Left renal pelvis (tissue), 4 donors: ENCODE measurements at places on chromosomes 11 and 22.

DNA sequence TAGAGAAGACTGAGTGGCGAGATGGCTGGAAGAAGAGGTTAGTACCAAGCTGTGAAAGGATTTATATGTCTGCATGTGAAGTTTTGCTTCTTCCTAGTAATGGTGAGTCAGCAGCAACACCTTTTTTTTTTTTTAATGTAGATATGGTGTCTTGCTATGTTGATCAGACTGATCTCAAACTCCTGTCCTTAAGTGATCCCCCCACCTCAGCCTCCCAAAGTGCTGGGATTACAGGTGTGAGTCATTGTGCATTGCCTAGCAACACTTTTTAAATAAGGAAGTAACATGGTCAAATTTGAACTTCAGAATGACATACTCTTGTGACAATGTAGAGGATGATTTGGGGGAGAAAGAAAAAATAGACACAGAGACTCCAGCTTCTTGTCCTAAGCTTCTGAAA lies 6.5 kb upstream of the CSTPP1 start:
- no peak for DNase-seq

DNA sequence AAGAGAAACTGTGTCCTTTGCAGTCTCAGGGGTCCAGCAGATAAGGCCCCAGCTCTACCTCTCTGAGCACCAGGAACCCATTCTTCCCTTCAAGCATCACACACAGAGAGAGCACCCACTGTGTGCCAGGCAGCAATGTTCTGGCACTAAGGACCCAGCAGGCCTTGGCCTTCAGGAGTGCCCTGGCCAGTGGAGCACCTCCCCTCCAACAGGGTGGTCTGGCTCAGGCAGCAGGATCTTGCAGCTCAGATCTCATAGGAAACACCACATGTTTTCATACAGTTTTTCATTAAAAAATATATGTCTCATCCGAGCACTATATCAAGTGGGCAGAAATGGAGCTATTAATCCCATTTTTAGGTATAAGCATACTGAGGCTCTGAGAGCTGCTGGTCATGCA lies 410.6 kb downstream of the SOX6 start:
- no peak for DNase-seq

DNA sequence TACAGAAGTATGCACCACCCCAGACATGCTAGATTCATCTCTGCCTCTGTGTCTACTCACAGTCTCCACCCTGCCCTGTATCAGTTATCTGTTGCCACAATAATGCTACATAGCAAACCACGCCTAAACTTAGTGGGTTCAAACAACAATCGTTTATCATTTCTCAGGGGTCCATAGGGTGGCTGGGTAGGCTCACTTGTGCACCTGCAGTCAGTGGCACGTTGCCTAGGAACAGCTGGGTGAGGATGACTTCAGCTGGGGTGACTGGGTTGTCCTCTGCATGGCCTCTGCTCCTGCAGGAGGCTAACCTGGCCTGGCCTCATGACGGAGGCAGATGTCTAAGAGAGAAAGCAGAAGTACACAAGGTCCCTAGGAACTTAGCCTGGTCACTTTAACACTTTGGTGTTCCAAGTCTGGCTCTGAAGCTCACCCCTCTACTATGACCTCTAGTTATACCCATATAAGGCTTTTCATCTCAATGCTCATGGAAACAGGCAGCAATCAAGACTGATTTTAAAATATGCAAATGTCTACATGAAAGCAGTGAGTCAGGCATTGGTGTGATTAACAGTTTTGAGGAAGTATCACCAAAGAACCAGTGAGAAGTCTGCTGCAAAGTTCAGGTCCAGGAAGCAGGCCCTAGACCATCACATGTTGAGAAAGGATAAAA lies 10.7 kb downstream of the OLFML1 start:
- DNase-seq: no peak

- no peak for DNase-seq
Measured at GRCh38 chr11:4464216-4465159, 15.4 kb downstream of the OR52K2 start.

DNA sequence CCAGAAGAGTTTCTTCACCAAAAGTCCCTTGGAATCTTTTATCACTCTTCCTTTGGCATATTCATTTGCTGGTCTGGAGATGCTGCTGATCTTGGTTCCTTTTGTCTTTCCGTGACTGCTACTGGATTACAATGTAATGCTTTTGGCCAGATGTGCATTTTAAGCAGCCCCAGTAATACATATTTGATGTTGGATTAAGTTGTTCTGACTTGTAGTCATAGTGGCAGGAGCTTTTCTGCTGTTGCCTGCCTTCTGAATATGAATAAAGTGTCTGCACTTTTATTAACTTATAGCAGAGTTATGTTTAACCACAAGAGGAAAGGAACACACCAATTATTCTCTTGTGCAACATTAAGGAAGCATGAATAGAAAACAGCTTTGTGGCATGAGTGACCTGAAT lies 360.0 kb upstream of the DDI1 start:
- DNase-seq: no peak

DNA sequence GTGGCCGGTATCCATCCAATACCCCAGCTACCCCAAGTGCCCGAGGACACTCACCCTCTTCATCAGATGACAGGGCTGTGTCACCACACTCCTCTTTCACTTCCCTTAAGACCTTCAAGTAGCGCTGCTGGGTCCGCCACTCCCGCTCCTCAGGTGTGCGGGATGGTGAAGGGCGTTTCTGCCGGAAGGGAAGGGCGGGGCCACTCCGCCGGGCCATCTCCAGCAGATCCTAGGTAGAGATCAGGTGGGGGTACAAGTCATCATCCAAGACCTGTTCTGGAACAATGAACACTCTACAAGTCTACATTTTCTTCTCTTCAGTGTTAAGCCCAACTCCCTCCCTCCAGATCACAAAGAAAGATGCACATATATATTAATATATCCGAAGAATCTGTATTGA lies 10.0 kb downstream of the NFRKB start:
- DNase-seq: no peak

DNA sequence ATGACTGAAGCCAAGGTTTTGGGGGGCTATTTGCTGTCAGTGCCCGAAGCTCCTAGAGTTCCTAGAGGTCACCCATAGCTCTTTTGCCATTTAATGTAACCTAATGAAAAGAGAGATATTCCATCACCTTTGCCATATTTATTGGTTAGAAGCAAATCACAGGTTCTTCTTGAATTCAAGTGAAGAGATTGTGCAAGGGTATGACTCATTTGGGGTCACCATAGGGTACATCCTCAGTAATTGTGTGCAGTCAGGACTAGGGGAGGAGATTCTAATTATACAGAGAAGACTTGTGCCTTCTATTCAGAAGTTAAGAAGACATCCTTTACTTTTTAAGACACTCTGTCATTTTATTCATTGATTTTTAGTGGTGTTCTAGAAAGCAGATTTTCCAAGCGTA lies 6.9 kb upstream of the PRAME start:
- no peak for DNase-seq

DNA sequence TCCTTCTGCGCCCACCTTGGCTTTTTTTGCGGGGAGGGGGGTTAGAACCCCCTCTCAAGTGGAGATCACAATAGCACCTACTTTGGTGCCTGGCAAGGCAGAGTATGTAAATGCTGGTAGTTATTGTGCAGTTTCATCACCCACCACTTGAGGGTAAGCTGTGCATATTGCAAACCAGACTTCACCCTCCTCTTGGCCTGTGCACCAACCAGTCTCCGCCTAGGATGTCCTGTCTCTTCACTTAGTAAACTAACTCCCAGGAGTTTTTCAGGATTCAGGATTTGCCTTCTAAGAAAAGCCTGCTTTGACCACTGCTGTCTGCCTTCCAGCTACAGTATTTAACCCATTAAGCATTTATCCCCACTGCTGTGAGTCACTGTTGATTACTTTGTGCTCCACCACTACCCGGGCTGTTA lies 2.0 kb upstream of the UBXN1 start:
- no peak for DNase-seq

GRCh38 chr22:46619830-46620501 lies at the start of gene GRAMD4:
GRAMD4 (plus strand) TSS chr22:46620386; CDS start chr22:46626800, 6,414 bp downstream.
- DNase-seq: no peak

DNA sequence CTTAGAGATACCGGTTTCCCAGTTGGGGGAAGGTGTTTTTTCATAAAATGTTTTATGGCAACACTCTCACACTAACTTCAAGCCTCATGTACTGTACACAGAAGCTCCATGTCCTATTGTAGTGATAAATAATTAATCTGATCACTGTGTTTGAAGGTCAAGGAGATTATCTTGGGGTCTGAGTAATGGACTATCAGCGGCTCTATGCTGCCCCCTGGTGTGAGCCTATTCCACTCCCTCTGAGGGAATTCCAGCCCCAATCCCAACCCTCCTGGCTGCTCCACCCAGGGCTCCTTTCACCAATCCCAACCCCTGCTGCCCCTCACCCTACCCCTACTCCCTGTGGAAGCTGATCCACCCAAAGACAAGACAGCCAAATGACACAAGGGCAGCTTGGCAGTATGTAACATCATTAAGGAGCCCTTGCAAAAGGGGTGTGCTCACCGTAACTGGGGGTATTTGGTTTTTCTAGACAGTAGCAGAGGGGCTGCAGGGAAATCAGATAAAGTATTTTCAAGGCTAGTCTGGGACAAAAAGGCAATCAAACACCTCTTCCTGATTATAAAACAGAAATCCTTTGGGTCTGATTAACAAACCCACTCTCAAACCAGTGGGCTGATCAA lies 22.3 kb downstream of the HPS4 start:
- no peak for DNase-seq

- DNase-seq: no peak
Measured at GRCh38 chr11:134592391-134592990, 180.4 kb upstream of the B3GAT1 start.

- DNase-seq: no peak
Measured at GRCh38 chr11:19703211-19703610, 9.4 kb upstream of the NAV2 start.

DNA sequence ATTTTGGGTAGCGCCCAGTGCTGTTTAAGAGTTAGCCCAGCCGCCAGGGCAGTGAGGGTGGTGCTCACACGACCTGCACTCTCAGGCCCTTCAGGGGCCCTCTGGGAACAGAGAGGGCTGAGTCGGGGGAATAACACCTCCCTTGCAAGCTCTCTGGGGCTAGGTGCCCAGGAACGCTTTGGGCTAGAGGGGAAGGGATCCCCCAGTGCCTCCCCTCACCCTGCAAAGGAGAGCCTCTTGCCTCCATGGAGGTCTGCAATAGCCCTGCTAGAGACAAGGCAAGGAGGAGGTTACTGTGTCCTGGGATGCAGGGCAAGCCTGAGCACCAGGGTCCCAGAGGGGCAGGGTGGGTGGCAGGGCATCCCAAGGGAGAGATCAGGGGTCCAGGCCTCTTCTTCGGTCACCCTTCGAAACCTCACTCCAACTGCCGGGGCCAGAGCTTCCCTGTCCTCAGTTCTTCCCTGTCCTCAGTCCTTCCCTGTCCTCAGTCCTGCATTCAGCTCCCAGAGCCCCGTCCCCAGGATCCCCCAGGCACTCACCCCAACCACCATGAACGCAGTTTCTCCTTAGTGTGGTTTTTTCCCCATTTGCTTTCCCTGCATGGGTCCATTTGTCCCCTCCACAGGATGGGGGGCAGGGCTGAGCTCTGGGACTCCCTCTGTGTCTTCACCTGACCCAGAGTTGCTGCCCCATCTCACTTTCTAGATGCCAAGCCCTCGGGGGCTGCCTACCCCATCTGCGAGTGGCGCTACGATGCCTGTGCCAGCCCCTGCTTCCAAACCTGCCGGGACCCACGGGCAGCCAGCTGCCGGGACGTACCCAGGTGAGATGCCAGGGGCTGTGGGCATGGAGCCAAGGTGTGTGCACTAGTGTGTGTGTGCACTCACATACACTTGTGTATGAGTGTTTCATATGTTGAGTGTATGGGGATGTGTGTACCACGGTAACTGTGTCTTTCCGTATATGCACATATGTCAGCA lies 60.8 kb downstream of the OTOG start:
- DNase-seq: no peak

DNA sequence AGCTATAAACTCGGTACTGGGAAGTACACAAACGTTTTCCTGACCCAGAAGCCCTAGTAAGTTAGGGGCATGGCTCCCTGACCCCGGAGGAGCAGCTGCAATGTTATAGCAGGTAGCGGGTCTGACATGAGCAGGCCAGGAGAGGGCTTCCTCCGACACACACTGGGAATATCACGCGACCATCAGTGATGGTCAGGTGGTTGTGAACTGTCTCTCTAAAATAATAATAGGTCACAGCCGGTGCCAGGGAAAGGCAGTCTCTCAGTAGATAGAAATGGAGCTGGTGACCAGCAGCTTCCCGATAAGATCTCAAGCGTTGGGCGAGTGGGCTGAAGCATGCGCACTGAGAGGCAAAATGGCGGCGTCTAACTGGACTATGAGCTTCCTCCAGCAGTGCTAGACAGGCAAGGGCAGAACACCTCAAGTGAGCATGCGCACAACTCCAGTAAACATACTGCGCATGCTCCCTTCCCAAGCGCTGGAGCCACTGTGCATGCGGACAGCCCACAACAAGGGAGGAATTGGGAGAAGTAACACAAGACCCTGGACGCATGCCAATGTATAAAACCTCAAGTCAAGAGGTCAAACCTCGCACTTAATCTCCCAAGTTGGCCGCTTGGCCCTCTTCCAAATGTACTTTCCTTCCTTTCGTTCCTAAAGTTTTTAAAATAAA lies 22.3 kb upstream of the TESMIN start:
- DNase-seq: peak; percentile 60

GRCh38 chr22:35350539-35351503 lies 30.1 kb upstream of the HMOX1 start:
- peak; percentile 67 for DNase-seq

DNA sequence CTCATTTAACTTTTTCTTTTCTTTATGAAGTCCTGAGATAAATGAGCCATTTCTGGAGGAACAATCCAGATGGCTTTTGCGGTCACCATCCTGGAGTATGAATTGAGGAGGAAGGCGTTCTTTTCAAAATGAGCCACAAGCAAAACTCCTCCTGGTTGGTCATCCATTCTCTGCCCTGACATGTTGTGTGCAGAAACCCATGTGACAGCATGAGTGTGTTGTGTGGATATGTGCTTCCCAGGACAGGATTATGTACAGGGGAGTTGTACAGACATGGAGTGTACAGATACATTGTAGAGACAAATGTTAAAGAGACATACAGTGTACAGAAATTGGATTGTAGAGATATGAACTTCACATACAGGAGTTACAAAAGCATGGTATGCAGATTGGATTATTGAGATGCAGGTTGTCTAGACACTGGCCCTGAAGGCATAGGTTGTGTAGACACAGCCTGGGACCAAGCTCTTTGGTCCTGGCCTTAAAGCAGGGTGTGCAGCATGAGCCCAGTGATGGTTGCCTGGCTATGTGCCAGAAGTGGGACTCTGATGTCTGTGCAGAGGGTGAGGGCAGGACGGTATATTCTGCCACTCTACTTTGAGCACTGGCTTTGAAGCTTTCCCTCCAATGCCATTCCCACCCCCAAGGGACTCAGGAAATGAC lies 178.5 kb upstream of the ZBED5 start:
- no peak for DNase-seq

- no peak for DNase-seq
Measured at GRCh38 chr11:128424271-128424711, 163.1 kb downstream of the ETS1 start.

GRCh38 chr11:74447720-74448119 lies 19.6 kb downstream of the KCNE3 start:
- DNase-seq: no peak
